ENCODE measurements at places on chromosomes 6 and 20.

DNA sequence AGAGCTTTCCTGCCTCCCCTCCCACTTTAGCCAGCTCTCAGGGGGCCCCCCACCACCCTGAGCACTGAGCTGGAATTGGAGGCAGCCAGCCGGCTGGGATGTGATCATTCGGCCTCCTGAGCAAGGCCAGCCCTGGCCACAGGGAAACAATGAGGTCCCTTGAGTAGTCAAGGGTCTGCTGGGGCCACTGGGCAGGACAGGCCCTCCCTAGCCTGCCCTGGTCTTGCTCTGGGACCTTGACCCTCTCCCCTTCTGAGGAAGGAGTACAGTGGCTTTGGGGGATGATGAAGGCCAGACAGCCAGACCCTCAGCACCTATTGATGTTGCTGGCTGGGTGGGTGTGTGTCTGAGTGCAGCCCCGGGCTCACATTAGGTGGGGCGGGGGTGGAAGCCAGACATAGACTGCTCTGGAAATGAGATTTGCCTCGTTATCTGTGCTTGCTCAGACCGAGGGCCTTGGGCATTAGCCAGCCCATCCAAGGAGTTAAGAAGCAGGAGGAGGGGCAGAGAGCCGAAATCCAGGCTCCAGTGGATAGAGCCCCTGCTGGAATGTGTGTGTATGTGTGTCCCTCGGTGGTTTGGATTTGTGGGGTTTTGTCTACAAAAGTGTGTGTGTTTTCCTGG lies 21.3 kb downstream of the CD40 start:
- DNase-seq, result no peak

- DNase-seq, result no peak
Observed at GRCh38 chr20:572727-573126, 29.1 kb upstream of the CSNK2A1 start.

DNA sequence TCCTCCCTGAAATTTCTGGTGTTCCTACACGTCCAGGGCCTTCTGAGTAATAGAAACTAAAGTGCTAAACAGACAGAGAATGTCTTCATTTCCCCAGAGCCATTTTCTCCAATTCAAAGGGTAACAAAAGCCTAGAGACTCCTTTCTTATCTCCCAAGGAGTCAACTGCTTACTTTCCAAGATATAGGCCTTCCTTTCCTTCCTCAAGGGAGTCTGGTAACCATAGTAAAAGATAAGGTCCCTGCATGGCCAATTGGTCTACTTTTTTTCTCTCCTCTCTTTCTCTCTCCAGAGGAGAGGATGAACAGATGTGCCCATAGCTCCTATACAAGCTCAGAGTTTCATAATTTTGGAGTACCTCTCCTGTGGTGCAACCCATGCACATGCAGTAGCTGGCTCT lies 185.7 kb downstream of the ASCC3 start:
- DNase-seq, result no peak

- DNase-seq, result no peak
Observed at GRCh38 chr6:20819774-20820400, 285.6 kb downstream of the CDKAL1 start.

GRCh38 chr6:1766654-1767053 lies 156.9 kb downstream of the FOXC1 start:
- no peak for DNase-seq

GRCh38 chr6:147712841-147713240 lies 204.4 kb downstream of the SAMD5 start:
- DNase-seq, result no peak

- DNase-seq, result no peak
Observed at GRCh38 chr6:17662585-17662984, 44.1 kb downstream of the NUP153 start.

DNA sequence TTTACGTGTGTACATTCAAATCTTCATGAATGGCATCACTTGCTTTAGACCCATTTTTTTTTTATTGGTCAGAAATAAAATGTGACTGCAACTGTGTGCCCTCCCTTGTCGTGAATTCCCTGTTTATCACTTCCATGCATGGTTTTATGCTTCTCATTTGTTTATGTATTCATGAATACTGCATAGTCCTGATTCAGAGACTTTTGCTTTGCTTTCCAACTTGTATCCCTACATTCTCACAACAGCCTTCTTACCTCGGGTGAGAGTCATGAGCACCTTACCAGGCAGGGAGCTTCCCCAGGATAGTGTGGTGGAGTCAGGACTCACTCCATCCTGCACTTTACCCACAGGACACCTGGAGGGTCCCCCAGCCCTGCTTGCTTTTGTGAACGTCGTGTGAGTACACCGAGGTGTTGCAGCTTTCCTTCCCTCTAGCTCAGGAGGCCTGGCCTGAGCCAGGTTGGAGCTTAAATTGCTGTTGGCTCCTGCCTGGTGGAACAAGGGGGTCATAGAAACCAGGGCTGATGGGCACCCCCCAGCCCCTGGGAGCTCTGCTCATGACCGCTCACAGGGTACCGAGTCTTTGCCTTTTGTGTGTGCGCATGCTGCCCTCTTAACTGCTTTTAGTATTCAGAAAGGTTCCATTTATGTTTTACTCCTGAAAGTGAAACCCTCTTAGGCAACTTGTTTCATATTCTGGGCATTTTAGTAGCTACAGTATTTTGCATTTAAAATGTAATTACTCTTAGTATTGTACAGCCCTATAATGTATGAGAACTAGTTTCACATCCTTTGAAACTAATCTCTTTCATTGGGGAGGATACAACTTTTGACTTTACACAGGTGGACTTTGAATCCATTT lies 66.0 kb downstream of the CDS2 start:
- no peak for DNase-seq

- no peak for DNase-seq
Observed at GRCh38 chr6:37636116-37636515, 61.6 kb downstream of the MDGA1 start.

GRCh38 chr20:54598352-54598751 lies 123.0 kb downstream of the DOK5 start:
- no peak for DNase-seq

- DNase-seq, result no peak
Observed at GRCh38 chr6:72206606-72207005, 320.3 kb downstream of the RIMS1 start.

DNA sequence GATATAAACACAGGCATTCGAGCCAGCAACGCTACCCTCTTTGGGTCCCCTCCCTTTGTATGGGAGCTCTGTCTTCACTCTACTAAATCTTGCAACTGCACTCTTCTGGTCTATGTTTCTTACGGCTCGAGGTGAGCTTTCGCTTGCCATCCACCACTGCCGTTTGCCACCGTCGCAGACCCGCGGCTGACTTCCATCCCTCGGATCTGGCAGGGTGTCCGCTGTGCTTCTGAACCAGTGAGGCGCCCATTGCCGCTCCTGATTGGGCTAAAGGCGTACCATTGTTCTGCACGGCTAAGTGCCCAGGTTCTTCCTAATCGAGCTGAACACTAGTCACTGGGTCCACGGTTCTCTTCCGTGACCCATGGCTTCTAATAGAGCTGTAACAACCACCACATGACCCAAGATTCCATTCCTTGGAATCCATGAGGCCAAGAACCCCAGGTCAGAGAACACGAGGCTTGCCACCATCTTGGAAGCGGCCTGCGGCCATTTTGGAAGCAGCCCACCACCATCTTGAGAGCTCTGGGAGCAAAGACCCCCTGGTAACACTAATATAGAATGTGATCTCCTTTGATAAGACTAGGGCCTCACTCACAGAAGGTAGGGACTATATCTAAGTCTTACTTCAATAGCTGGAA lies 973 bp downstream of the UBD start:
- DNase-seq, result no peak

GRCh38 chr6:26092443-26092842 lies 5.2 kb downstream of the HFE start:
- no peak for DNase-seq

DNA sequence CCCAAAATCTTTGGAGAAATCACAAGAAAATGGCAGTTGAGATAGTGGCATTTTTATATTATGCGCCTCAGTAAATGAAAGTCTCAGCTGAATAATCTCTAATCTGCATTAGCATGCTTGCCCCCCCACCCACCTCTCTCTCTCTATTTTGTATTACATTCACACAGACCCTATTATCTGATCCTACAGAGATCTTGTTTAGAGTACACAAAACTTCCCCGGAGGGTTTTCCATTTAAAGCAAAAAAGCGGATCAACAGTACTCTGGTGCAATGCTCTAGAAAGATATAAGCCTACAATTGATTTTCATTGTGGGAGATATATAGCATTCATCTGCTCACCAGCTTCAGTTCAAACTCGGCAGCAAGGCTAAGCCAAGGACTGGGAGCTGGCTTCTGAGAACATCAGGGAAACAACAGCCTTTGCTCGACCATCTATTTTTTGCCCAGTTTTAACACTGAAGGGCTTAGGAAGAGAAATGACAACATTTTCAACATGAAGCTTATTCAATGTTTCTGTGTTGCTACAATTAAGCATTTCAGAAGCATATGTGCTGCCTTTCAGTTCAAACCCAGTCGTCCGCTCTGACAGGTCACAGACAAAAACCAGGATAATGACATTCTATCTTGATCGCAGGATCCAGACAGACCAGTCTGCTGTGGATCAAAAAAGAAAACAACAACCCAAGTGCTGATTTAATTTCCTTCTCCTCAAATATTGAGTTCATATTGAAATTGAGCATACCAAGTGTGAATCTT lies 137.6 kb upstream of the ATXN1 start:
- no peak for DNase-seq

- no peak for DNase-seq
Observed at GRCh38 chr6:149306967-149307366, 10.5 kb upstream of the TAB2 start.

DNA sequence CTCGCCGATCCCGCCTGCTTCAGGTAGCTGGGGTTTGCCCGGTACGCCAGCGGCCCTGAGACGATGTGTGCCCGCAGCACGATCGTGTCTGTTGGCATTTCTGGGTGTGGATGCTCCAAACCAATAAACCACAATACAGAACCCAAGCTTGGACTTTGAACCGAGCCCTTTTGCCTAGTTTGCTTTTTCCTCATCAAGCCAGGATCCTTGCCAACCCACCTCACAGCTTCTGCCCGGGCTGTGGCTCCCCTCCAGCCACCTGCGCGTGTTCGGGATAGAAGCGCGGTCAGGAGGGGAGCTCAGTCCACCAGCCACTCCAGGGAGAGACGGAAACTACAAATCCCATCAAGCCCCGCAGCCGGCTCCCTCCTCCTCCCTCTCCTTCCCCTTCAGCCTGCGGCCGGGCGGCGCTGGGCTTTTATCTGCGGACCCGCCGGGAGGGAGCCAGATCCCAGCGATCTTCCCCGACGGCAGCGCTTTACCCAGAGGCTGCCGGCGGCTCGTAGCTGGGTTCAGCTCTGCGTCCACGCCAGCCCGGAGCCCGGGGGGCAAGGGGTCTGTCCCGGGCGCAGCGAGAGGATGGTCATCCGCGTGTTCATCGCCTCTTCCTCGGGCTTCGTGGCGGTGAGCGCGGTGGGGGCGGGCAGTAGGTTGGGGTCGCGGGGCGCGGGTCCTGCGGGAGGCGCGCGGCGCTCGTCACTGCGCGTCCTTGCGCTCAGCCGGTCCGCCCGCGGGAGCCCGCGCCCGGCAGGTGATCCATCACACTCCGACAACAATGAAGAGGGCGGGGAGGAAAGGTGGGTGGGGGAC lies at the start of gene SH3BGRL2:
Gene SH3BGRL2 (plus strand): TSS at position 447 of the 810 bp plus-strand sequence. CDS start 133 bp downstream, at position 580.
- no peak for DNase-seq

GRCh38 chr6:117976030-117976651 lies 69.1 kb downstream of the SLC35F1 start:
- DNase-seq, result peak; percentile 9

DNA sequence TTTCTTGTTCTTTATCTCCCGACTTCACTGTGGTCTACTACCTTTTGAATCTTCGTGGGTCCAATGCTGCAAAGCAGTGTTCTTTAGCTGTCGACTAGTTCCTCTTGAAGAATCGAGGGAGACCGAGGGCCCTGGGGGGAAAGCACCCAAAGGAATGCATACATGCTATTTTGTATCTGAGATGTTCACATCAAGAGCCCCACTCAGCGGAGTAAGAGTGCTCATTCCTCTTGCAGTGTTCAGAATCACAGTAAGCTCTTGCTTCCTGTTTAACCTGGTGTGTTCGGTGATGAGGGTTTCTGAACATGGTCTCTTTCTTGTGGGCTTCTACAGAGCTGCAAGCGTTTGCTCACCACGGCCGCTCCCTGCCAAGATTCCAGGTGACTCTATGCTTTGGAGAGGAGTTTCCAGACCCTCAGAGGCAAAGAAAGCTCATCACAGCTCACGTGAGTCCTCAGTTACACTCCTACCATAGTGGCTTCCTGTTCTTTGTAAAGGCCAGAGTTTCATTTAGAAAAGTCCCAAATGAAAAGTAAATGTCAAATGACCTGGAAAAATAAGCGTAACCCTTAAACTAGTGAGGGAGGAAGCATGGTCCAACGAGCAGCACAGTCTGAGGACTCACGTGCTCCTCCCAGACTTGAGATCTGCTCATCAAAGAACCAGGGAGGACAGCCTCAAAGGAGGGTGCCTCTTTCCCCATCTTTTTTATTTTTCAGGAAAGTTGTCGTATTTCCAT lies 13.3 kb downstream of the IRF4 start:
- DNase-seq, result no peak

GRCh38 chr20:46945465-46945864 lies 50.8 kb downstream of the EYA2 start:
- no peak for DNase-seq

DNA sequence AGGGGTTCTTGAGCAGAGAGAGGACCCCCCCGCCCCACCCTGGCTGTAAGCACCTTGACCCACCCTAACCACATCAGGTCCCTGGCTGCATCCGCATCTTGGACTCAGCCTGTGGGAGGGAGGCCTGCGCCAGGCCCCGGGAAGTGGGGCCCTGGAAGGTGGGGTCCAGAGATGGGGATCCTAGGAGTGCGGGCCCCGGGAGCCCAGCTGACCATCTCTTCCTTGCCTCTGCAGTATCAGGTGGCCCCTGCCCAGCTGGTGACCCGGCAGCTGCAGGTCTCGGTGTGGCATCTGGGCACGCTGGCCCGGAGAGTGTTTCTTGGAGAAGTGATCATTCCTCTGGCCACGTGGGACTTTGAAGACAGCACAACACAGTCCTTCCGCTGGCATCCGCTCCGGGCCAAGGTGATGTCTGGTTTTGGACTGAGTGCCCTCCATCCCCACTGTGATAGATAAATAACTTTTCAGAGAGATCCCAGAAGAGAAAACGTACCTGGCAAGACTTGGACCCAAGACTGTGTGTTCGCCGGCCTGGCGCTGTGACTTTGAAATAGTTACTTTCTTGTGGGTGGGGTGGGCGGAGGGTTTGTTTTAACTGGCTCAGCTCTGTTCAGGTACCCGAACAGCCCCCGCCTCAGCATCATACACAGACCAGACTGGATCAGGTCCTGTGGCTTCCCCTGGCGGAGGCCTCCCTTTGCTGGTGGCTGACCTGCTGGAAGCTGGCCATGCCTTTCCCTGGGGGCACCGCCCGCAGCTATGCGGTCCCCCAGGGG lies 62.0 kb downstream of the EZR start:
- DNase-seq, result no peak

- no peak for DNase-seq
Observed at GRCh38 chr6:112651239-112651638, 304.1 kb downstream of the RFPL4B start.

DNA sequence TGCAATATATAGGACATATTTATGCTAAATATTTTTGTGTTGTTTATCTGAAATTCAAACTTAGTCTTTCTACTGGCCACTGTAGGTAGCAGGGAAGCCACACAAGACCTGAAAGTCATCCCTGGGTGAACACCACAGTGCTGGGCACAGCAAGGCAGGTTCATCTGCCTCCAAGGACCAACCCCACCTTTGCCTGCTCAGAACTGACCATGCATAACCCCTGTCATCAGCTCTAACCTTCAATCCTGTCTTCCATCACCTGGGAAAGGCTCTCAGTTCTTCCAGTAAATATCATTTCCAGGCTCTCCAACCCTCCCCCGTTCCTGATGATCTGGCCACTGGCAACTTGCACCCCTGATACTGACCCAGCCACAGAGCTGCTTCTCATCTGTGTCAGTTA lies 32.7 kb upstream of the CST7 start:
- no peak for DNase-seq

GRCh38 chr6:87828044-87828443 lies 126.0 kb upstream of the AKIRIN2 start:
- no peak for DNase-seq
